CD8-positive, alpha-beta memory T cell (primary cell): ENCODE measurements at places on chromosomes 4 and X.
A peak's percentile ranks its signal among the peaks of the same experiment; 100 is the strongest.

DNA sequence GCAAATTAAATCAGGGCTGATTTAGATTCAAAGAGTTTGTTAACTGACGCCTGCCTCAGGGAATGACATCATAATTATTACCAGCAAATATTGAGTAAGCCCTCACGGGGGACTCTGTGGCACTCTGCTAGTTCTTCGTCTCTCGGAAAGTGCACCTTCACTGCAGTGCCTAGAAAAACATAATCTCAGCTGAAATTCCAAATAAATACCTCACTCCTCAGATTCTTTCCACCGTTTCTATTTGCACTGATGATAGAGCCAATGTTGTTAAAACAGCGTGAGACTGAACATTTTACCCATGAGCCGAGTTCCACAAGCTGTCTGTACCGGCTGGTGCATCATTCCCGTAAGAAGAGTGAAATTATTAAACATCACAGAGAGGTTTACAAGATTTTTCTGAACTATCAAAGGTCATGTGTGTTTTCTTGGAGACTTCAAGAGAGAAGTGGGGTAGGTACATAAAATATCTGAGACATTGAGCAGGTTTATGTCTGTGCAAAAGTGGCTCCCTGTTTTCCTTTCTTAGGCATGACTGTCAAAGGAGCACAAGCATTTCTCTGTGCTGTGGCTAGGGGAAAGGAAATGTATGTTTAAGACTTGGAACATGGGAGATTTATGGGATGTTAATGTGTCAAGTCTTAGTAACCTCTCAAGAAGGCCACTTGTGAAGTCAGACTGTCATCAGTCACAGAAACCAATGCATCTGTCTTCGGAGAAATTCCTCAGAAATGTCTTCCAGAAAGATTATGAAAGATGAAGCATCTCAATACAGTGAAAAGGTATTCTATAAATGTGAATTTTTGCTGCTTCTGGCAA, 119.6 kb downstream of the CBLL2 start:
- DNase-seq = no peak
- no peak overlapping the region for H3K27ac ChIP-seq
- H3K4me3 ChIP-seq = no peak overlapping the region
- no peaks in the 10 kb centered on the region for H3K4me1 ChIP-seq

DNA sequence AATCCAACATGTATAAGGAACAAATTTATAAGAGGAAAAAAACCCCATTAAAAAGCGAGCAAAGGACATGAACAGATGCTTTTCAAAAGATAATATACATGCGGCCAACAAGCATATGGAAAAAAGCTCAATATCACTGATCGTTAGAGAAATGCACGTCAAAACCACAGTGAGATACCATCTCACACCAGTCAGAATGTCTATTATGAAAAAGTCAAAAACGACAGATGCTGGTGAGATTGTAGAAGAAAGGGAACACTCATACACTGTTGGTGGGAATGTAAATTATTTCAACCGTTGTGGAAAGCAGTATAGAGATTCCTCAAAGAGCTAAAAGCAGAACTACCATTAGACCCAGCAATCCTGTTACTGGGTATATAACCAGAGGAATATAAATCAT, 465.4 kb downstream of the TMA16 start:
- no peak overlapping the region for H3K27ac ChIP-seq
- no peaks in the 10 kb centered on the region for H3K27me3 ChIP-seq
- DNase-seq = no peak
- H3K4me3 ChIP-seq = no peak overlapping the region

- H3K4me1 ChIP-seq = no peaks in the 10 kb centered on the region
- DNase-seq = no peak
- H3K27me3 ChIP-seq = no peaks in the 10 kb centered on the region
- H3K27ac ChIP-seq = no peak overlapping the region
- H3K4me3 ChIP-seq = no peak overlapping the region
These were observed 179.5 kb upstream of the FTHL17 start for GRCh38 chrX:31251336-31251735.

GRCh38 chr4:6106156-6106555, 87.9 kb upstream of the C4orf50 start:
- no peak overlapping the region for H3K4me3 ChIP-seq
- no peak overlapping the region for H3K27ac ChIP-seq
- DNase-seq = no peak
- H3K4me1 ChIP-seq = no peaks in the 10 kb centered on the region
- H3K27me3 ChIP-seq = no peaks in the 10 kb centered on the region
- H3K36me3 ChIP-seq = no peaks in the 10 kb centered on the region

DNA sequence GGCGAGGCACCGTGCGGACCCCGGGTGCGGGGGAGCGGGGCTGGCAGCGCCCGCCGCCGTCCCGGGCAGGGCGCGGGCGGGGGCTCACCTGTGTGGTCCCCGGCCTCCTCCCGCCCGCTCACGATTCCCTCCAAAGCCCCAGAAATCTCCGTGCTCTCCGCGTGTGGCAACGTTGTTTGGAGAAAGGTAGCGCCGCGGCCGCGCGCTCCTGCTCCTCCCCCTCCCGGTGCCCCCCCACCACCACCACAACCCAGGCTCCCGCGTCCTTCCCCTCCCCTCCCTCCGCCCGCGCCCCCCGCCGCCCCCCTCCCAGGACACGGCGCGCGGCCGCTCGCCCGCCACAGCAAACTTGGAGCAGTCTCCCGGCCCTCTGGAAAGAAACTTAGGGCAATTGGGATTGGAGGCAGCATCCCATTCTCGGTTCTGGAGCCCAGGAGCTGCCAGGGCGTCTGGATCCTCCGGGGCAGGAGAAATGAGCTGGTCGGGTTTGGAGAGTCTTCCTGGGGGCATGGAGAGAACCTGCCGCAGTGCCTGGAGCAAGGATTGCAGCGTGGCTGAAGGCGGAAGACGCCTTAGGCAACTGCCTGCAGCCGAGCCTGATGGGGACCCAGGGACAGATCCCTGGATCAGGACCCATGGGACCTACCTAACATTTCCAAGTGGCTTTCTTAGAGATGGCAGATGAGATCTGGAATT, 855 bp downstream of the KLF3 start:
- peak overlapping the region; percentile 79 for H3K27ac ChIP-seq
- DNase-seq = peak; percentile 62
- H3K36me3 ChIP-seq = no peaks in the 10 kb centered on the region
- no peaks in the 10 kb centered on the region for H3K27me3 ChIP-seq
- H3K4me3 ChIP-seq = peak overlapping the region; percentile 67

GRCh38 chrX:154378059-154378798, 866 bp upstream of the EMD start:
- H3K27me3 ChIP-seq = no peaks in the 10 kb centered on the region
- peak; percentile 74 for DNase-seq
- no peaks in the 10 kb centered on the region for H3K36me3 ChIP-seq
- peaks cover 38% of the 10 kb centered on the region for H3K4me1 ChIP-seq
- peak overlapping the region; percentile 85 for H3K27ac ChIP-seq
- no peak overlapping the region for H3K4me3 ChIP-seq

- DNase-seq = no peak
- H3K27me3 ChIP-seq = no peaks in the 10 kb centered on the region
- H3K4me1 ChIP-seq = no peaks in the 10 kb centered on the region
- H3K27ac ChIP-seq = peak overlapping the region; percentile 38
- no peak overlapping the region for H3K4me3 ChIP-seq
These were observed 208.3 kb upstream of the JADE1 start for GRCh38 chr4:128600996-128601871.

- H3K27me3 ChIP-seq = no peaks in the 10 kb centered on the region
- H3K27ac ChIP-seq = no peak overlapping the region
These were observed 14.4 kb downstream of the KCTD8 start for GRCh38 chr4:44434247-44434646.

DNA sequence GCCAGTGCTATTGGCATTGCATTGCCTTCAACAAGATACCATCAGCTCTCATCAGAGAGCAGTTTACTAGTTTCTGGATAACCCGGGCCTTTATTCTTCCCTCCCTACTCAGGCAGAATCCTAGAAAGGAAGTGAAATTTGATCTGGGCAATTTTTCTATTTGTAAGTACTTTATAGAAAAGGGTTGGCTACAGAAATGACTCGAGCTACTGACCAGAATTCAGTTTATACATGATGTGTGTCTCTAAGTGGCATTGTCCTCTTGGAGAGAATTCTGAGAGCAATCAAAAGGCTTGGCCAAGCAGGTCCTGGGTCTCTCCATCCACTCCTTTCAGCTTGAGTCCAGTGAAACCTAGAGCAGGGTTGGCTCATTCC, 192.7 kb upstream of the LEF1 start:
- no peaks in the 10 kb centered on the region for H3K36me3 ChIP-seq
- no peak for DNase-seq
- no peak overlapping the region for H3K27ac ChIP-seq
- H3K4me3 ChIP-seq = no peak overlapping the region
- no peaks in the 10 kb centered on the region for H3K27me3 ChIP-seq
- H3K4me1 ChIP-seq = peaks cover 57% of the 10 kb centered on the region

GRCh38 chr4:120010646-120011045, 56.0 kb downstream of the MAD2L1 start:
- H3K4me1 ChIP-seq = no peaks in the 10 kb centered on the region
- no peak overlapping the region for H3K27ac ChIP-seq
- no peaks in the 10 kb centered on the region for H3K36me3 ChIP-seq
- no peak overlapping the region for H3K4me3 ChIP-seq
- no peaks in the 10 kb centered on the region for H3K27me3 ChIP-seq
- DNase-seq = no peak

DNA sequence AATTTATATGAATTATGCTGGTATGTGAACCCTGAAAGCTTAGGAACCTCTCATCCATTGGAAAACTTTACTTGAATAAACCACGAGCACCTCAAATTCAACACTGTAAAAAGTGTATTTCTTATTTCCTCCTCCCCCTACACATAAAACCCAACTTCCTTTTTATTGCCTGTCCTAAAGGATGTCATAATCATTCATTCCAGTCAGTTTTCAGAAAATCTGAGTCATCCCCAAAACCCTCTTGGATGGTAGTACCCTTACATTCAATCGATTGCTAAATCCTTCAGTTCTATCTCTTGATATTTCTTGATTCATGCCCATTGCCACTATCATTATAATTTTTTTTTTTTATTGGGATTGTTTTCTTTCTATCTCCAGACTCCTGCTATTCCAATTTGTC, 91.1 kb upstream of the ATP8A1 start:
- H3K4me3 ChIP-seq = no peak overlapping the region
- no peak for DNase-seq
- no peaks in the 10 kb centered on the region for H3K36me3 ChIP-seq
- H3K27ac ChIP-seq = no peak overlapping the region
- H3K27me3 ChIP-seq = no peaks in the 10 kb centered on the region

DNA sequence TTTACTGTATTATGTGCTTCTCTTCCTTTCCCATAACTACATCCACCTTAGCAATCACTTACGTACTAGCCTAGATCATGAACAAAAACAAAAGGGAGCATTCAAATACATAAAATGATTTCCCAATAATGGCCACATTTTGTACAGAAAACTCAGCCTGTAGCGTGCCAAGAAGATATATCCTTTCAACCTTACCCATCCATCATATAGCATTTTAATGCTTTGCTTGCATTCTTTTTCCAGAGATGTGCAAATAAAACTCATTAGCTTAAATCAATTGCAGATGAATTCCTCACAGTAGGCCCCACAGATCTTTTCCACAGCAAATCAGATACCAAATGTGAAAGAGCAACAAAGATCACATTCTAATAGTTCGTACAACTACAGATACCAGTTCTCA, 20.8 kb downstream of the GRSF1 start:
- no peak overlapping the region for H3K4me3 ChIP-seq
- no peaks in the 10 kb centered on the region for H3K4me1 ChIP-seq
- DNase-seq = no peak
- peaks cover 15% of the 10 kb centered on the region for H3K36me3 ChIP-seq
- no peaks in the 10 kb centered on the region for H3K27me3 ChIP-seq

GRCh38 chr4:17060230-17060629, 161.8 kb upstream of the LDB2 start:
- H3K27ac ChIP-seq = no peak overlapping the region
- H3K27me3 ChIP-seq = no peaks in the 10 kb centered on the region
- H3K4me3 ChIP-seq = no peak overlapping the region
- H3K36me3 ChIP-seq = no peaks in the 10 kb centered on the region

GRCh38 chr4:154953691-154954090, 172.6 kb downstream of the RBM46 start:
- no peaks in the 10 kb centered on the region for H3K4me1 ChIP-seq
- H3K27ac ChIP-seq = no peak overlapping the region
- no peaks in the 10 kb centered on the region for H3K27me3 ChIP-seq
- H3K4me3 ChIP-seq = no peak overlapping the region
- no peaks in the 10 kb centered on the region for H3K36me3 ChIP-seq

DNA sequence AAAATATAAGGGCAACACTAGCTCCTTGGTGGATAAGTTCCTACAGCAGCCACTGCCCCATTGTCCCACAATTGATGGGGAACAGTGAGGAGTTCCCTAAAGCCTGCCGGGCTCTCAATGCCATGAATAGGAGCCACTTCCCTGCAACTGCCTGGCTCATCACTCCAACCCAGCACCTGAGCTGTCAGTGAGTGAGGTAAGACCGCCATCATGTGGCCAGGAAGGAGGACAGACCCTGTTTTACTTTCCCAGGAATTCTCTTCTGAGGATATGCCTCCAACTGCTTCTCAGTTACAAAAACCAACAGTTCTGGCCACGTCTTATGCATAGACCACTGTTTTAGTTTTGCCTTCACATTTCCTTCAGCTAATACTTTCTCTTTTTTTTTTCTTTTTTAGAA, 45.5 kb downstream of the SRPX start:
- no peak overlapping the region for H3K4me3 ChIP-seq
- no peaks in the 10 kb centered on the region for H3K4me1 ChIP-seq
- no peaks in the 10 kb centered on the region for H3K27me3 ChIP-seq
- no peak for DNase-seq
- no peaks in the 10 kb centered on the region for H3K36me3 ChIP-seq

GRCh38 chrX:13654116-13654515, 1.2 kb downstream of the TCEANC start:
- H3K27me3 ChIP-seq = no peaks in the 10 kb centered on the region
- H3K27ac ChIP-seq = peak overlapping the region; percentile 85
- peak overlapping the region; percentile 79 for H3K4me3 ChIP-seq
- no peaks in the 10 kb centered on the region for H3K36me3 ChIP-seq

DNA sequence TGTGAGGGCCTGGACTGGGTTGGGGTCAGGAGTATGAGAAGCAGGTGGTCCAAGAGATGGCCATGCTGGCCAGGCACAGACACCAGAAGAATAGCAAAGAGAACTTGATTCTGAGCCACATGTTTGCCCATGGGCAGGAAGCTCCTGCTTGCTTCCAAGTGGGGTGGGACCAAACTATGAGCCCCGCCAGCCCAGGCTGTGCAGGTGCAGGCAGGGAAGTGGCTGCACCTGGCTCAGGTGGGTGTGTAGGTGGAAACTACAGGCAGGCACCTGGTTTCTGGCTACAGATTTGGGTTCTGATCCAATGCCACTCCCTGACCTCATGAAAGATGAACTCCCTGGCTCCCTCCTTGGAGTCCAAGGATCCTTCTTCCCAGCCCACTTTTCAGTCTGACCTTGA, 207.9 kb upstream of the KLF3 start:
- H3K27ac ChIP-seq = no peak overlapping the region
- H3K4me1 ChIP-seq = peaks cover 16% of the 10 kb centered on the region
- DNase-seq = no peak

- H3K4me1 ChIP-seq = no peaks in the 10 kb centered on the region
- H3K27ac ChIP-seq = no peak overlapping the region
- H3K27me3 ChIP-seq = no peaks in the 10 kb centered on the region
- DNase-seq = no peak
These were observed 10.8 kb upstream of the AFM start for GRCh38 chr4:73470728-73471127.
